Temporal lobe (tissue), 4 donors: ENCODE measurements at places on chromosomes 2 and 18. TPM values are rescaled to one million over a fixed set of nuclear protein-coding genes. Genes with fewer than 3 reads are reported as not detected.

The KCNK3 gene
- total RNA-seq: 4.2 TPM

The ANO7 gene
- 0.25 TPM for total RNA-seq

The POTEI gene
- total RNA-seq: under 0.01 TPM

The RFX8 gene
- 0.49 TPM for total RNA-seq

The MOCOS gene
- 0.25 TPM for total RNA-seq

The HAAO gene
- 1.5 TPM for total RNA-seq

The BBS5 gene
- total RNA-seq: 14.8 TPM

The DPYSL5 gene
- 151 TPM for total RNA-seq

The PROM2 gene
- 0.98 TPM for total RNA-seq

The MYO7B gene
- total RNA-seq: under 0.01 TPM

The CDH2 gene
- 150 TPM for total RNA-seq

The ETAA1 gene
- 17.2 TPM for total RNA-seq
